ENCODE measurements at places on chromosomes 4 and X. TPM values are rescaled to one million over a fixed set of nuclear protein-coding genes. Genes with fewer than 3 reads are reported as not detected.
A peak's percentile ranks its signal among the peaks of the same experiment; 100 is the strongest.

DNA sequence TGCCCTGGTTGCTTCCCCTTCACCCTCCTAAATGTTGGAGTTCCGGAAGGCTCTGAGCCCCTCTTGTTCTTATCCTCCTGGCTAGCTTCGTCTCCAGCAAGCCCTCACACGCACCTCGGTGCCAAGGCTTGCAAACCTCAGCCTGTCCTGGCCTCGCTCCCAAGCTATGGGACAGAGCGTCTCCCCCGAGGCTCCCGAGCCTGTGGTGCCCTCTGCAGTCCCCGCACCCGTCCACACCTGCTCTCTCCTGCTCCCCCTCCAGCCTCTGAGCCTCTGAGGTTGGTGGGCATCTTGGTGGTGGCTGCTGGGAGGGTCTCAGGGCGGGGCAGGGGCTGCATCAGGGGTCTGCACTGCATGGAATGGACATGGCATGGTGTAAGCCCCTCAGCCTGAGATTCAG lies 63.2 kb downstream of the TRMT44 start:
- DNase-seq: no peak

GRCh38 chrX:108018656-108019381 lies 26.0 kb upstream of the VSIG1 start:
- peak; percentile 50 for DNase-seq

- no peak for DNase-seq
Observed at GRCh38 chrX:14630733-14631132, 101.4 kb downstream of the GLRA2 start.

- peak; percentile 48 for DNase-seq
Observed at GRCh38 chr4:43132010-43132582, 239.6 kb downstream of the GRXCR1 start.

DNA sequence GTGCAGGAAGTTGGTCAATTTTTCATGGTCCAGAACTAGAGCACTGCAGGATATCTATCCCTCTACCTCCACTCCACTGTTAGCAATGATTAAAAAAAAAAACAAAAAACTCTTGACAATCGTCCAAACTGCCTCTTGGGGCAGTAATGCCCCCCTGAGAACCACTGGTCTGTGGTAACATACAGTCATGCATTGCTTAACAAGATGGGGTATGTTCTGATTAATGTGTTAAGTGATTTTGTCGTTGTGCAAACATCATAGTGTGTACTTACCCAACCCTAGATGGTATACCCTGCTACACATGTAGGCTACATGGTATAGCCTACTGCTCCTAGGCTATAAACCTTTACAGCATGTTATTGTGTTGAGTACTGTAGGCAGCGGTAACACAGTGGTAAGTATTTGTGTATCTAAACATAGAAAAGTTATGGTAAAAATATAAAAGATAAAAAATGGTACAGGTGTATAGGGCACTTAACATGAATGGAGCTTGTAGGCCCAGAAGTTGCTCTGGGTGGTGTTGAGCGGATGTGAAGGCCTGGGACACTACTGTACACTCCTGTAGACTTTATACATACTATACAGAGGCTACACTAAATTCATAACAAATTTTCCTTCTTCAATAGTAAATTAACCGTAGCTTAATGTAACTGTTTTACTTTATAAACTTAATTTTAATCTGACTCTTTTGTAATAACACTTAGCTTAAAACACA lies 34.1 kb downstream of the ART3 start:
- DNase-seq: no peak

DNA sequence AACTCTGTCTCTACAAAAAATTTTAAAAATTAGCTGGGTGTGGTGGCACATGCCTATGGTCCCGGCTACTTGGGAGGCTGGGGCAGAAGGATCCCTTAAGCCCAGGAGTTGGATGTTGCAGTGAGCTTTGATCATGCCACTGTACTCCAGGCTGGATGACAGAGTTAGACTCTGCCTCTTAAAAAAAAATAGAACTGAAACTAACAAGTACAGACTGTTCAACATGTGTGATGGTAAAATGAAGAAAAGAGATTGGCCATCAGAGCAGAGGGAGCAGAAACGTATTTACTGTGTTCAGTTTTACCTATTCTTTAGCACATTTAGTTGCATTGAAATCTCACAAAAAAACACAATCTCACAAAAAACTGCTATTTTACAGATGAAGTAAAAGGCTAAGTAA lies 77.9 kb upstream of the NAP1L5 start:
- DNase-seq: no peak

DNA sequence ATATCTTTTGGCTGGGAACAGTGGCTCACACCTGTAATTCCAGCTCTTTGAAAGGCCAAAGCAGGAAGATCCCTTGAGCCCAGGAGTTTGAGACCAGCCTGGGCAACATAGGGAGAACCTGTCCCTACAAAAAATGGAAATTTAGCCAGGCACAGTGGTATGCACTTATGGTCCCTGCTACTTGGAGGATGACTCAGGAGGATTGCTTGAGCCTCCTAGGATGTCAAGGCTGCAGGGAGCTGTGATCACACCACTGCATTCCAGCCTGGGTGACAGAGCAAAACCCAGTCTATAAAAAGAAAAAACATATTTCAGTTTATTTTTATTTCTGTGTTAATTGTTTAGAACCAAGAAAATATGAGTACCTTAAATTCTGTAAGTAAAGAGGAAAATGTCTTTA lies 123.7 kb downstream of the CBR4 start:
- DNase-seq: no peak

- no peak for DNase-seq
Observed at GRCh38 chr4:157763490-157763889, 409.3 kb downstream of the GASK1B start.

DNA sequence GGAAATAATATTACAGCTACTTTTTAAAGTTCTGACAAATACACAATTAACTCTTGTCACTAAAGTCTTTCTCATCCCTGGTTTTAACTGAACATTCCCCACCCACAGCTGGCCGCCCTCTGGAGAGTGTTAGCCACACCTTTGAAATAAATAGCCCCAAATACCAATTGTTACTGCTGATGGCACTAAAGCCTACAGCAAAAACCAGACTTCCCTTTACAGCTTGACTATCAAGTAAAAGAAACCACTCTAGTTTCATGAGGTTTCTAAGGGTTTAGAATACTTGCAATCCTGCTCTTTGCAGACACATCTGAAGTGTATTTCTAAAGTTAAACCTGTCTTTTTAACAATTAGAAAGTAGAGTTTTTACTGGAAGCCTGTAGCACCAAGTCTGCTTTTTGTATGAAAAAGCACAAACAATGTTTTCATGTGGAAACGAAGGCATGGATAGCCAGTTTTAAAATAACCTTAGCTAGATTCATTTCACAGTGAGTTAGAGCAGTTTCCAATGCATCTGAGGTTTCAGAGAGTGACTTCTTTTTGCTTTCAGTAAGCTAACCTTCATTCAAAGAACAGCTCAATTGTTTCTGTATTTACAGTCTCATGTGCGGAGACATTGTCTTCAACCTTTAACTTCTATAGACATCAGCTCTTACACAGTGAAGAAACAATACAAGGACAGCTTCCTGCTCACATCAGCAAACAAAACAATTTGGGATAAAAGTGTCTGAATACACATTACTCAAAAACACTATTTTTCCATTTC lies 164.8 kb upstream of the VEGFC start:
- DNase-seq: no peak

DNA sequence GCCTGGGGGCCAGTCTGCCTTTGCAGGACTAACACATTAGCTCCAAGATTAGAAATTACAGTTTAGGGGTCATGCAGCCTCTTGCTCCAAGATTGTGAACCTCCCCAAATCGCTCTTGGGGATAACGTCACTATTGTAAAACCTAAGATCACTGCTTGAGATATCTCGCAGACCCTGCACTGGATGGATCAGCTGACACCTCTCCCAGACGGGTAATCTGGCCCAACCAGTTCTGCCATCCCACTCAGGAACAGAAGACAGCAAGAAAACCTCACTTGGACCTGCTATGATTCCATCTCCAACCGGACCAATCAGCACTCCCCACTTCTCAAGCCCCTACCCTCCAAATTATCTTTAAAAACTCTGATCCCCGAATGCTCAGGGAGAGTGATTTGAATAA lies 431.2 kb downstream of the GPM6A start:
- no peak for DNase-seq

DNA sequence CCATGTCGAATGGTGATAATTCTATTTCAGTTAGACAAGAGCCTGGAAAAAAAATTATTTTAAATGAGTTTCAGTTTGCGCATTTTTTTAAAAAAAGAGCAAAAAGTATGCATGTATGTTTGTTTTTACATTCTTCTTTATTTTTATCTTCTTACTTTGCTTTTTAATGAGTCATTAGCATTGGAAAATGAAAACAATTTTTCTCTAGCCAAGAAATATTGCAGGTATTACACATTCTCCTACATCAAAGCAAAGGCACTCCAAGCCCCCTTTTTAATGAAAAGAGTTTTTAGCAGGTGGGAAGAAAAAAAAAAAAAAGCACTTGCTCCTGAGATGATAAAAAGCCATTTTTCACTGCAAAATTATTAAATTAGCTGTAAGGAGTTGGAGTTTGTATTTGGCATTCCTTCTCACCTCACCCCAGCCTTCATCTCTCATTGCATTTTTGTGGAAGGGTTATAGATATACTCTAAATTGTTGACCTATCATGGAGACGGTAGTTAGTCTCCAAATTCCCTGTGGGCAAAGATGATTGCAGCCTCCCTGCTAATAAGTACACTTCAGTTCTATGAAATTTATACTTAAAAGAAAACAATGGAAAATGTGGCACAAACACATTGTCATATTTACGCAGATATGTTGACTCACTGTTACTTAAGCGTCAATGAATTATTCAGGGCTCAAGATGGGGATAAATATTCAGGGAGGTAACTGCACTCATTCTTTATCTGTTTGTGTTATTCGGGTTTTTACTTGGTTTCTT lies 43.8 kb downstream of the PALLD start:
- DNase-seq: no peak

GRCh38 chr4:52051213-52051614 lies at the start of gene SPATA18:
TSS of gene SPATA18 (plus strand) at chr4:52051304. CDS start at chr4:52051705, 401 bp downstream.
- no peak for DNase-seq

GRCh38 chr4:165208741-165209388 lies 1.5 kb downstream of the KLHL2 start:
- DNase-seq: peak; percentile 24

GRCh38 chr4:105619188-105619931 lies 66.9 kb downstream of the ARHGEF38 start:
- no peak for DNase-seq

- DNase-seq: peak; percentile 18
Observed at GRCh38 chr4:165464813-165465381, 86.1 kb downstream of the CPE start.

DNA sequence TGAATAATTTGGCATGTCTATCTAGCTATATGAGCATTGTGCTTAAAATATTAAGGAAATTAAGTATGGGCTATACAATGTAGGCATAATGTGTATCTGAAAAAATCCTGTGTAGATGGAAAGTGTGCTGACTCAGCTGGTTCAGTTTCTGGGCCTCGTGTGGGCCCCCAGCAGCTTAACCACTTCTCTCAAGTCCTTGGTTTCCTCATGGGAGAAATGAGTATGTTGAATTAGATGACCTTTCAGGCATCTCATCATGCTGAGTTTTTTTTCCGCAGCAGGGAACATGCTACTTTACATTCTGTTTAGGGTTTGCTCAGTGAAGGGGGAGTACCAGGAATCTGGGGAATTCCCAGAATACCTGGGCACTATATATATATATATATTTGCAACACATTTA lies 30.5 kb downstream of the RHOH start:
- peak; percentile 71 for DNase-seq

DNA sequence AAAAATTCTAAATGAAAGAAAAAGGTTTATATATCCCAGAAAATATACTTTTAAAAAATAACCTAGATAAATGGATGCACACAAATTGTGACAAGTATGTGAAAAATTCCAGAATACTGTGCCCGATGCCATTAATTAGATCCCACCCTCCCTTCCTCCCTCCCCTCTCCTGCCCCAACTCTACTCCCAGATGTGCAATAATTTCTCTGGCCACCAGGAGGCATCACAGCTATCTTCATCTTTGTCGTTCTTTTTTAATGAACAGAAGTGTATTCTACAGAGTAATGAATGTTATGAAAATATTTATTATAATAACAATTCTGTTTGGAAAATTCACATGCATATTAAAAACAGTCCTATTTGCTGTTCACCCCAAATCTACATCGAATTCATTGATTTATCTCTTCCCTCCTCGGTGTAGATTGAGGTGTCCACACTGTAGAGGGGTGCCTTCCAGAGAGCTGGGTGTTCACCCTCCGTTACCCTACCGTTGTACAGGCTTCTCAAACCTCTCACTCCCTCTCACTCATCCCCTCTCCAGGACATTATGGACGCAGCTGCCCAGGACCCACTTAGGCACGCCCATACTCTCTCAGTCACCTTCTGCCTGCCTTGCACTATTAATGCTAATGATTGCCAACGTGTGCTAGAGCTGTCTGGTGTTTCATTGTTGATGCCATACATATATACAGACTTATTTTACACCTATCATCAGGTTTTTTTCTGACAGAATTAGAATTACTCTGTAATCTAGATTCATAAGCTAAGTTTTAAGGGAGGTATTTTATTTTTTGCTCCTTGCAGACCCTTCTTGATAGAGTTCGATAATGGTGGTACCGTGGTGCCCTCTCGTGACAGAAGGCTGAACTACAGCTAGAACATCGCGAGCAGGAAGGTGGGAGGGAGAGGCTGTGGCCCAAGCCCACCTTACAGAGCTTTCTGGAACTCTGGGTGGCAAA lies 14.1 kb downstream of the RAB40AL start:
- DNase-seq: peak; percentile 43

DNA sequence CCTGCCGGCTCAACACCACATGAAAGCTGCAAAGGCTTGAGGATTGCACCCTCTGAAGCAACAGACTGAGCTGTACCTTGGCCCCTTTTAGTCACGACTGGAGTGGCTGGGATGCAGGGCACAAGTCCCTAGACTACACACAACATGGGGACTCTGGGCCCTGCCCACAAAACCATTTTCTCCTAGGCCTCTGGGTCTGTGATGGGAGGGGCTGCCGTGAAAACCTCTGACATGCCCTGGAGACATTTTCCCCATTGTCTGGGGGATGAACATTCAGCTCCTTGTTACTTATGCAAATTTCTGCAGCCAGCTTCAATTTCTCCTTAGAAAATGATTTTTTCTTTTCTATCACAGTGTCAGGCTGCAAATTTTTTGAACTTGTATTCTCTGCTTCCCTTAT lies 123.5 kb upstream of the SMARCAD1 start:
- DNase-seq: no peak

GRCh38 chrX:18692541-18692940 lies 14.9 kb upstream of the PPEF1 start:
- no peak for DNase-seq

The NAP1L3 gene
- total RNA-seq: 1.0 TPM

The CT45A3 gene
- total RNA-seq: not detected

The RASL11B gene
- 0.25 TPM for total RNA-seq
